ENCODE measurements at places on chromosomes 5 and 9. TPM values are rescaled to one million over a fixed set of nuclear protein-coding genes. Genes with fewer than 3 reads are reported as not detected.

FBXO38 gene
- 111 TPM for total RNA-seq

GABRA6 gene
- 0.66 TPM for total RNA-seq

FOXD4L5 gene
- total RNA-seq: not detected

CCDC171 gene
- 2.9 TPM for total RNA-seq

TEX53 gene
- not detected for total RNA-seq

FBP2 gene
- total RNA-seq: not detected

PCDHGA8 gene
- 1.6 TPM for total RNA-seq

Data from thoracic aorta endothelial cell (primary cell).